ENCODE measurements at places on chromosomes 5 and 9. TPM values are rescaled to one million over a fixed set of nuclear protein-coding genes. Genes with fewer than 3 reads are reported as not detected.
A peak's percentile ranks its signal among the peaks of the same experiment; 100 is the strongest.

Gene ZNF782
- total RNA-seq: 6.2 TPM

Gene AK3
- 32.4 TPM for total RNA-seq

Gene BAAT
- total RNA-seq: 0.26 TPM

Gene IL7R
- total RNA-seq: 1.3 TPM

Gene PHF2
- 13.3 TPM for total RNA-seq

Gene PPIP5K2
- total RNA-seq: 66.1 TPM

GRCh38 chr5:138661991-138662434 lies 86.8 kb upstream of the HSPA9 start:
- no peak overlapping the region for H3K4me3 ChIP-seq
- DNase-seq: no peak
- no peaks in the 10 kb centered on the region for H3K27me3 ChIP-seq
- no peak overlapping the region for H3K27ac ChIP-seq

- H3K27me3 ChIP-seq: no peaks in the 10 kb centered on the region
- H3K27ac ChIP-seq: no peak overlapping the region
- H3K4me3 ChIP-seq: no peak overlapping the region
Observed at GRCh38 chr5:30392897-30393296, 800.6 kb upstream of the CDH6 start.

GRCh38 chr5:179346401-179346800 lies 1.1 kb upstream of the ADAMTS2 start:
- H3K4me3 ChIP-seq: no peak overlapping the region
- H3K27me3 ChIP-seq: no peaks in the 10 kb centered on the region
- H3K27ac ChIP-seq: no peak overlapping the region
- no peaks in the 10 kb centered on the region for H3K36me3 ChIP-seq
- no peaks in the 10 kb centered on the region for H3K4me1 ChIP-seq
- no peak for DNase-seq

- peak overlapping the region; percentile 3 for H3K27ac ChIP-seq
- H3K4me1 ChIP-seq: peaks cover 50% of the 10 kb centered on the region
- peak overlapping the region; percentile 96 for H3K4me3 ChIP-seq
- DNase-seq: no peak
- H3K36me3 ChIP-seq: peaks cover 21% of the 10 kb centered on the region
Observed at GRCh38 chr5:119360905-119361593, 5.2 kb downstream of the TNFAIP8 start.

DNA sequence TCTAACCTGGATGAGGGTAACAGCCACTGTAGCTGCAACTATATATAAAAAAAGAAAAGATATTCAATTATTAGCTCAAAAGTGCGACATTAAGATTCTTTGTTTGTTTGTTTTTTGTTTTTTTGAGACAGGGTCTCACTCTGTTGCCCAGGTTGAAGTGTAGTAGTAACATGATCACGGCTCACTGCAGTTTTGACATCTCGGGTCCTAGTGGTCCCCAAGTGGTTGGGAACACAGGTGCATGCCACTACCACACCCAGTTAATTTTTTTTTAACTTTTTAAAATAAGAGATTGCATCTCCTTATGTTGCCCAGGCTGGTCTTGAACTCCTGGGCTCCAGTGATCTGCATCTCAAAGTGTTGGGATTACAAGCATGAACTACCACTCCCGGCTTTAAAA lies 61.8 kb downstream of the MEF2C start:
- H3K27me3 ChIP-seq: no peaks in the 10 kb centered on the region
- no peaks in the 10 kb centered on the region for H3K36me3 ChIP-seq
- peak overlapping the region; percentile 70 for H3K4me3 ChIP-seq
- no peak for DNase-seq
- H3K27ac ChIP-seq: peak overlapping the region; percentile 86
- H3K4me1 ChIP-seq: peaks cover 17% of the 10 kb centered on the region

DNA sequence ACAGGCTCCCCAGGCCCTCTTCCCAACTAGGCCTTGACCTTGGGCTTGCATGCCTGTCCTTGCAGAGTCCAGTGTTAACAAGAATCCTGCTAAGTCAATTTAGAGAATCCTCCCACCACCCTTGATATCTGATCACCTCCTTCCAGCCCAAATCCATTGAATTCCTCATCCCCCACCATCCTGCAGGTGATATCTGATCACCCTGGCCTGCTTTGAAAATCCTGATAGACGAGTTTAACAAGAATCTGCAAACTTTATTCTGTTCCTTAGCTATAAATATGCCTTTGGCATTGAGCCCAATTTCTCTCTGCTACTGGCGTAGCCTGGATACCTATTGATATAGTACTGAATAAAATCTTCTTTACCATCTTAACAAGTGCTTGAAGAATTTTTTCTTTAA lies 125.5 kb downstream of the DIRAS2 start:
- H3K4me1 ChIP-seq: 0 out of 2 replicates have a peak, but pooled peaks cover 4% of the 10 kb centered on the region
- no peak for DNase-seq
- no peak overlapping the region for H3K27ac ChIP-seq
- no peak overlapping the region for H3K4me3 ChIP-seq

GRCh38 chr5:44911501-44911900 lies 102.8 kb downstream of the MRPS30 start:
- H3K27ac ChIP-seq: no peak overlapping the region
- no peak overlapping the region for H3K4me3 ChIP-seq
- DNase-seq: no peak
- no peaks in the 10 kb centered on the region for H3K36me3 ChIP-seq
- no peaks in the 10 kb centered on the region for H3K4me1 ChIP-seq

GRCh38 chr9:89695441-89695891 lies 90.7 kb downstream of the GADD45G start:
- no peak for DNase-seq
- peaks cover 13% of the 10 kb centered on the region for H3K4me1 ChIP-seq
- H3K4me3 ChIP-seq: no peak overlapping the region
- H3K36me3 ChIP-seq: no peaks in the 10 kb centered on the region

DNA sequence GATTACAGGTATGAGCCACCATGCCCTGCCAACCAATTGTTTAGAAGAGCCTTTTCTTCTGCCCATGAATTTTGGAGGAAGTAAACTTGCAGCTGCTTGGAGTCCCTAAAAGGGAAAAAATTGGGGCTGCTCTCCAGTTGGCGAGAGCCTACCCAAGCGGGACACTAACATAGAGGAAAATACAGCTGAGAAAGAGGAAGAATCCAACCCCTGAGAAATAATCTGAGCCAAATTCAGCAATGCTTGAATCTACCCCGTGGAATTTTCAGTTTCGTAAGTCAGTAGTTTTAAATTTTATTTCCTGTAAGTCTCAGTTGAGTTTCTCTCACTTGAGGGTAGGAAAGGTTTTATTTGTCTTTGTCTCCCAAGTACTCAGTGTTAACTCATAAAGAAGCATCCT lies 30.4 kb upstream of the UBTD2 start:
- no peaks in the 10 kb centered on the region for H3K36me3 ChIP-seq
- H3K4me3 ChIP-seq: no peak overlapping the region
- H3K4me1 ChIP-seq: peaks cover 34% of the 10 kb centered on the region
- no peak for DNase-seq

- no peak overlapping the region for H3K27ac ChIP-seq
- H3K4me1 ChIP-seq: no peaks in the 10 kb centered on the region
- H3K4me3 ChIP-seq: no peak overlapping the region
- no peaks in the 10 kb centered on the region for H3K27me3 ChIP-seq
Observed at GRCh38 chr5:41325074-41325473, 111.7 kb upstream of the C6 start.

DNA sequence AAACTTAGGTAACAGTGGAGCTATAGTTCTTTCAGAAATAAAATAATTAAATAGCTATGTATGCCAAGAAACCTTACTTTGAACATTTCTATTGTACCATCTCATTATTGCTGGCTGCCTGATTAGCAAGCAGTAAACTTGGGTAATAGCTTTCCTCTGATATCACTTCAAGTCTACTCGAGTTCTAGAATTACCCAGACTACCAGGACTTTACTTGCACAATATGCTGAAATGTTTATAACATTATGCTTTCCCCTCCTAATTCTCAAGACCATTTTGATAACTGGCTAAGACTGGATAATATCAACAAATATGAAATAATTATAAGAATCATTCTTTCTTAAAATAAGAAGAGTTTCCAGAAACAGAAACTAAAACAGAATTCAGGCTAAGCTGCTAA lies 512.6 kb downstream of the RAB3C start:
- no peak for DNase-seq
- no peaks in the 10 kb centered on the region for H3K27me3 ChIP-seq
- H3K27ac ChIP-seq: no peak overlapping the region
- H3K36me3 ChIP-seq: no peaks in the 10 kb centered on the region
- H3K4me1 ChIP-seq: no peaks in the 10 kb centered on the region
- H3K4me3 ChIP-seq: no peak overlapping the region

- no peak for DNase-seq
- H3K36me3 ChIP-seq: no peaks in the 10 kb centered on the region
- H3K4me3 ChIP-seq: no peak overlapping the region
- H3K27me3 ChIP-seq: no peaks in the 10 kb centered on the region
Observed at GRCh38 chr9:110994771-110995241, 43.5 kb downstream of the LPAR1 start.

GRCh38 chr9:124493794-124494479 lies 13.3 kb downstream of the NR5A1 start:
- no peak overlapping the region for H3K27ac ChIP-seq
- no peak overlapping the region for H3K4me3 ChIP-seq
- peaks cover 25% of the 10 kb centered on the region for H3K4me1 ChIP-seq
- no peaks in the 10 kb centered on the region for H3K27me3 ChIP-seq
- no peaks in the 10 kb centered on the region for H3K36me3 ChIP-seq
- DNase-seq: no peak
